ENCODE measurements at places on chromosomes 16 and 17.

DNA sequence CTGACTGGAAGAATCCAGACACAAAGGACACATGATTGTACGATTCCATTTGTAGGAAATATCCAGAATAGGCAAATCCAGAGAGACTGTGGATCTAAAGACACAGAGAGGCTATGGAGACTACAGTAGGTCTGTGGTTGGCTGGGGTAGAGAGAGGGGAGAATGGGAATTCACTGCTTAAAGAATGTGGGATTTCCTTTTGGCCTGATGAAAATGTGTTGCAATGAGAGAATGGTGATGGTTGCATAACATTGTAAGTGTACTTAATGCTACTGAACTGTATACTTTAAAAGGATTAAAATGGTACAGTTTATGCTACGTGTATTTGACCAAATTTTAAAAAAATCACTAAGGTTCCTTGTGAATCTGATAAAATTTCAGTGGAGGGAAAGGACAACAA lies 62.1 kb downstream of the GPRC5B start:
- no peak for ATAC-seq

DNA sequence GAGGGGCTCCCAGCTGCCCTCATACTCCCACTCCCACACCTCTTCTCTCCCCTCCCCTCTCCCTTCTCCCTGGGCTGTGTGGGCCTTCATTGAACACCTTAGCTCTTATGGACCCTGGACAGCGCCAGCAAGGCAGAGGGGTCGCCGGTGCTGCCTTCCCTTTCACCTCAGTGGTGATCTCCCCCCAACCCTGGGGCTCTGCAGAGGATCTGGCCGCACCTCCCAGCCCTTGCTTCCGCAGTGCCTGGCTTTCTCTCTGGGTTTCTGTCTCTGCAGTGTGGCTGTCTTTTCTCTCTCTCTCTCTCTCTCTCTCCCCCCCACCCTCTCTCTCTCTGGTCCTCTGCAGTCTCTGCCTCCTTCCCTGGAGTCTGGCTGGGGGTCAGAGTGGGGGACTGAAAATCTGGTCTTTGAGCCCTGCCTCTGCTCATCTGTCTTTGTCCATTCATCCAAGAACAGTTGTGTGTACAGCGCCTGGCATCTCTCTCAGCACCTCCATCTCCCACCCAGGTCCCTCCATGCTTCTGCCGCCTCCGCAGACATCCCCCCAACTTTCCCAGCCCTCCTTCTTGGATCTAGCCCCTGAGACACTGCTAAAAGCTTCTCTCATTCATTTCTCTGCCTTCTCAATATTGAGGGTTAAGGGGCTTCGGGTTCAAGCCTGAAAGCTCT lies 1.1 kb downstream of the SEZ6L2 start:
- ATAC-seq = no peak

DNA sequence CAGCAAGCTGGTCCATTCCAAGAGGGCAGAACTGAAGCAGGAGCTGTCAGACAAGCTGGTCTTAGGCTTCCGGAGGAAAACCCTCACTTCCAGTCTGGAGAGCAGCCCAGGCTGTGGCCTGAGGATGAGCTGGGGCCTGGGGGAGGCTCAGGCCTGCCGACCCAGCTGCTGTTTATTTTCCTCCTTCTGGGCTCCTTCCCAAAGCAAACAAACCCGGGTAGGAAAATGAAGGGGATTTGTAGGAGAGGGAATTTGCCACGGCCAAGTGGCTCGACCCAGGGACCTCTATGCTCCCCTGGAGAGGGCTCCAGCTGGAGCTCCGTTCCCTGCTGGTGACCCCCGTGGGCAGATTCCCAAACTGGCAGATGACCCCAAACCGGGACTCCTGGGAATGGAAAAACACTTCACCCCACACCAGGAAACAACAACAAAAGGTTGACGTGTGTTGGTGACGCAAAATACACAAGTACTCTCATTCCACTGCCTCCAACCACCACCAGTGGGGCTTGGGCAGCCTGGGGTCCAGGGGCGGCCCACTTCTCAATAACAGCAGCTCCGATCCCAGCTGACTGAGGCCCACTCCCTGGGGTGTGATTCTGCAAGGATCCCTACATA lies 8.8 kb downstream of the JUP start:
- ATAC-seq = peak; percentile 90

DNA sequence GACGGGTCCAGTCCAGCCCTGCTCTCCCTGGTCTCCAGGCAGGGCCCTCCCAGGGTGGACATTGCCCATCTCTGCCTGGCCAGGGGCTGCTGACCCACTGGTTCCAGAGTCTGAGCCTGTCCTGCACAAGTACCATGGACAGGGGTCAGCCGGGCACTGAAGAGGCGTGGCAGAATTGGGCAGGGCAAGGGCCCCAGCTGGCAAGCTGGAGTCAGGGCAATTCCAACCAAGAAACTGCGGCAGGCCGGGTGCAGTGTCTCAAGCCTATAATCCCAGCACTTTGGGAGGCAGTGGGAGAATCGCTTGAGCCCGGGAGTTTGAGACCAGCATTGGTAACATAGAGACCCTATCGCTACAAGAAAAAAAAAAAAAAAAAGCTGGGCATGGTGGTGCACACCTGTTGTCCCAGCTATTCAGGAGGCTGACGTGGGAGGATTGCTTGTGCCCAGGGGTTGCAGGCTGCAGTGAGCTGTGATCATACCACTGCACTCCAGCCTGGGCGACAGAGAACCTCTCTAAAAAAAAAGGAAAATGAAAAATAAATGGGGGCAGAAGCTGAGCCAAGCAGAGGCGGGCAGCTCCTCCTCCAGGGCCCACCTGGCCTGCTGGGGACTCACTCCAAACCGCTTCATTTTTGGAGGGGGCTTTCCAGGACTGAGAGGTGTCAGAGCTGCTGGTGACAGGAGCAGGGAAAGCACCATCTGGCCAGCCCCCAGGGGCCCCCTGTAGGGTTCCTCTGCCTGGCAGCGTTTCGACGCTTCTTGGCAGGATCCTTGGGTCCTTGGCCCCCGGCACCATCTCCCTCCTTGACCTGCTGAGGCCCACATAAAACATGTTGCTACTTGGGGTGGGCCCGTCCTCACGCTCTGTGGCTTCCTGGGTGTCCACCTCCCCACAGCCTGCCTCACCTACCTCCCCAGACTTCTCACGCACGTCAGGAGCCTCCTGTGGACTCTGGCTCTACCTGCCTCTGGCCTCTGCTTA lies 2.9 kb upstream of the MAFG start:
- no peak for ATAC-seq

DNA sequence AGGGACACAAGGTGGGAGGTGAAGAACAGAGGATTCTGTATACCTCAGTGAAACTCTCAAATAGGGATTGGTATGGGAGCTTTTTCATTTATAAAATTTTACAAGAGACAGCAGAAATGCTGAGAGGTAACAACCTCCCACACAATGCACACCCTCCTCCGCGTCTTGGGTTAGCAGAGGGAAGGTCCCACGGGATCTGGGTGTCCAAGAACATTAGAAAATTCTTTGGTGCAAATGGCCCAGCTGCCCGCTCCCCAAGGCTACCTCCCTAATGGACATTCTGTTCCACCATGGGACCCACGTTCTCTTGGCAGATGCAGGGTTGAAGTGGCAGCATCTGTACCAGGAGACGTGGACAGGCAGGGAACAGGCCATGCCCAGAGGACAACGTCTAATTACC lies 22.5 kb downstream of the GPR139 start:
- no peak for ATAC-seq

DNA sequence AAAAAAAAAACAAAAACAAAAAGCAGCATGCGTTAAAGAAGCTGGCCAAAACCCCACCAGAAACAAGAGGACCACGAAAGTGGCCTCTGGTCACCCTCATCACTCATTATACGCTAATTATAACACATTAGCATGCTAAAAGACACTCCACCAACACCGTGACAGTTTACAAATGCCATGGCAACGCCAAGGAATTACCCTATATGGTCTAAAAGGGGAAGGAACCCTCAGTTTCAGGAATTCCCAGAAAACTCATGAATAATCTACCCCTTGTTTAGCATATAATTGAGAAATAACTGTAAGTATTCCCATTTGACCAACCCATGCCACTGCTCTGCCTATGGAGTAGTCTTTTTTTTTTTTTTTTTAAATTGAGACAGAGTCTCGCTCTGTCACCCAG lies 77.6 kb downstream of the EMP2 start:
- no peak for ATAC-seq

DNA sequence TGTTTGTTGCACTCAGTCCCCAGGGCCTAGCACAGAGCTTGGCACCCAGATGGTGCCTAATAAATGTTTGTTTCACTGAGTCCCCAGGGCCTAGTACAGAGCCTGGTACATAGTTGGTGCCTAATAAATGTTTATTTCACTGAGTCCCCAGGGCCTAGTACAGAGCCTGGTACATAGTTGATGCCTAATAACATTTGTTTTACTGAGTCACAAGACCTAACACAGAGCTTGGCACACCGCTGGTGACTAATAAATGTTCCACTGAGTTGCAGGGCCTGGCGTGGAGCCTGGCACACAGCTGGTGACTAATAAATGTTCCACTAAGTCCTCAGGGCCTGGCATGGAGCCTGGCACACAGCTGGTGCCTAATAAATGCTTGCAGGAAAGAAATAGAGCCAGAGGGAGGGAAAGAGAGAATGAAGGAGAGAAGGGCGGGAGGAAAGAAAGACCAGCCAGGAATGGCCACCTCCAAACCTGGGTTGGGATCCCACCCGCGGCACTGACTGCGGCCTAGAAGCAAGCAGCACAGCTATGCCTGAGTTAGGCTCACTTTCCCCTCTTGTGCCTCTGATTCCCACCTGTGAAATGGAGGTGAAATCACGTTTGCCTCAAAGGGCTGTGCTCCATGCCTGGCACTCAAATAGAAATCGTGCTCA lies 7.5 kb downstream of the SLC5A11 start:
- ATAC-seq = no peak

GRCh38 chr17:55446581-55447205 lies 25.1 kb upstream of the MMD start:
- ATAC-seq = no peak

GRCh38 chr17:41689497-41690299 lies 1.0 kb downstream of the EIF1 start:
- no peak for ATAC-seq

DNA sequence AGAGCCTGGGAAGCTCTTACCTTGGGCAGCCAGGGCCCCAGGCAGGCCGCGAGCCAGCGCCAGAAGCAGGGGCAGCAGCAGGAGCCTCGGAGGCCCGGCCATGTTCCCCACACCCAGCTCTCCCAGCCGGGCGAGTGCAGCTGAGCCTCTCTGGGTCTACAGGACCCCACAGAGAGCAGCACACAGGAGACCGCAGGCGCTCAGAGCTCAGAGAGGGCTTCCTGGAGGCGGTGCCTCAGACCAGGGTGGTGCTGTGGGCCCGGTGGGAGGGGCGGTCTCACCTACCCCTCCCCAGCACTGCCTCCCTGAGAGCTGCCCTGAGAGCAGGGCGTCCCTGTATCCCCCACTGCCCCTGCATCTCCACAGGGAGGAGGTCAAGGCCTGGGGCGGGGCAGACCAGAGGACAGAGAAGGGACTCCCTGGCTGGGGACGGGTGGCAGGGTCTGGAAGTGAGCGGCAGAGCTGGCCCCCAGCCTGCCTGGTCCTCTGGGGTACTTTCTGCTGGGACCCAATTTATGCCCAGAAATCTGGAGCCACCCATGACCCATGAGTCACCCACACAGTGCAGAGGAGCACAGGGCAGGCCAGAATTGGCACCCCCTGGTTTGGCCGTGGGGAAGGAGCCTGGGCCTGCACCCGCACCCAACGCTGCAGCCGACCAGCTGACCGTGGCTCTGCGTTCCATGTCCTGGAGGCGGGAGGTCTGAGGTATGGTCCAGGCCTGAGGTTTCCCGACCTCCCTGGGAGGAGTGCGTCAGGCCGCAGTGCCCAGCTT lies at the start of gene CD7:
Gene CD7, minus strand, starts transcription at position 215 of the 775 bp plus-strand sequence. Its CDS starts 113 bp downstream, at position 102.
- ATAC-seq = no peak

- no peak for ATAC-seq
These were observed 305.4 kb downstream of the FOXL1 start for GRCh38 chr16:86883583-86884389.

- ATAC-seq = no peak
These were observed 3.9 kb downstream of the TBX4 start for GRCh38 chr17:61456061-61456681.

- ATAC-seq = peak; percentile 2
These were observed 313 bp downstream of the UBTF start for GRCh38 chr17:44219108-44219615.

DNA sequence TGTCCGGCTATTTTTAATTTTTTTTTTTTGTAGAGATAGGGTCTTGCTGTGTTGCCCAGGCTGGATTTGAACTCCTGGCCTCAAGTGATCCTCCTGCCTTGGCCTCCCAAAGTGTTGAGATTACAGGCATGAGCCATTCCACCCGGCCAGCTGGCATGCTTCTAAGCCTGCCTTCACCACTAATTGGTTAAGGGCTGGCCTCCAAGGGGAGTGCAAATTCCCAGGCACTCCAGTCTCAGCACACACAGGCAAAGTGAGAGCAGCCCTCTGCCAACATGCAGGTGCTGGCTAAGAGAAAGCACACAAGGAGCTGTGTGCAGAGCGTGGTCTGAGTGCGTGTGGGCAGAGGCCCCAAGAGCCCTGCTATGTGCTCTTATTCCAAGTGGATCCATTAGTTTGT lies 149.8 kb upstream of the HS3ST2 start:
- ATAC-seq = no peak

GRCh38 chr17:40095944-40096791 lies 4.2 kb downstream of the NR1D1 start:
- ATAC-seq = no peak

DNA sequence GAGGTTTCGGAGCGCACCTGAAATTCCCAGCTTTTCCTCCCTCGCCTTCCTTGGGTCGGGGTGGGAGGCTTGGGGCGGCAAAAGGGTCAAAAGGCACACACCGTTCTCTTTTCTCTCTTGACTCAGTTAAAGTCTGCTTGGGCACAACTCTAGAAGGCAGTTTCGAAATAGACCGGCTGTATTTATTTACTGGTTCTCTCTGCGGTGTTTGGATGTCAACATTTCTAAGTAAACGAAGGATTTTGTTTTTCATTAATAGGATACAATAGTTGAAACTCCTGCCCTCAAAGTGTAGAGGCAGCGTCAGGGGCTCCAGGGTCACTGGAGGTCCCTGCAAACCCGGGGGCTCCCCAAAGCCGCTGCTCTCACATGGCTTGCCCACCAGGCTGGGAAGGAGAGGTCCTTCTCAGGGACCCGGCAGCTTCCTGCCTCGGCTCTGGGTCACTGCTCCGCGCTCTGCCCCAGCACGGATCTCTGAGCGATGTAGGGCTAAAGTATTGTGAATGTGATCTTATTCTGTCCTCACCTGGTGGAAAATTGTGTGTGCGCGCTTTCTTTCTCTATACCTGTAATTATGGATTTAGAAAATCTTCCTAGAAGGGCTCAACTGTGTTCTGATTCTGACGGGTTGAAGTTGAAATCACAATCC lies 952 bp downstream of the BMERB1 start:
- ATAC-seq = peak; percentile 32

DNA sequence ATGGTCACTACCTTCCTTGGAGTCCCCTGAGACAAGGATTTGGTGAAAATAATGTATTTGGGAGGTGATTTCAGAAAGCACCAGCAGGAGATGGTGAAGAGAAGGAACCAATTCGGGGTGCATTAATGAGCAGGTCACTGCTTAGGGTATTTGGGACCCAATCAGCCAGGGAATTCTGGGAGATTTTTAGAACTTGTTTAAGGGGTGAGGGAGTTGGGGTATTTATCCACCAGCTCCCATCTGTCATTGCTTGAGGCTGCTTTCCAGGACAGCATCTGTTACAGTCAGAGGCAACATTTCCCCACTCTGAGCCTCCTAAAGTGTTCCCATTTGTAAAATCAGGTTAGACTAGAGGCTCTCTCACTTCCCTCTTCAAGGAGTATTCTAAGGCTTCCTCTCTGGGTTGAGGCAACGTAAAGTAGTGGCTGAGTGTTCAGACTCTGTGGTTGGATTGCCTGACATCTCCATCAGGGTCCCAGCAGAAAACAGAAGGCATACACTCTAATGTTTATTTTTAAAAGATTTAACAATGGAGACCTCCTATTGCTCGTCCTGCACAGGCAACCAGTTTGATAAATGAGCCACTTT lies 60.9 kb downstream of the CLEC19A start:
- ATAC-seq = no peak
